CD4-positive, alpha-beta T cell treated with Interleukin-6 at 100 ng/mL for 8 hours (primary cell): ENCODE measurements at places on chromosomes 5 and 9.

DNA sequence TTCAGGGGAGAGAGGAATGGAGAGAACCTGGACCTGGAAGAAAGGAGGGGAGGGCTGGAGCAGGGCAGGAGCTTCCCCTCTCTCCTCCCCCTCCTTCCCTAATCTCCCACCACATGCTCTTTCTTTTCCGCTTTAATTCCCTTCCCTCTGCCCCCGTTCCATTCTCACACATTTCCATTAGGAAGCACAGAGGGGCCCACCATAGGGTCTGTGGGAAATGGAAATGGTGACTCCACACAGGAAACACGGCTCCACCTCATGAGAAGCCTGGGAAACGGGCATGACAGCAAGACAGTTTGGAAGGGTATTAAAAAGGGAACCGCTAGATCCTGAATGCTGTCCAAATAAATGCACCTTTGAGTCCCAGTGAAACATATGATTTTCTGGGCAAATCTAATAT, 64.9 kb upstream of the ENTREP1 start:
- DNase-seq: no peak

DNA sequence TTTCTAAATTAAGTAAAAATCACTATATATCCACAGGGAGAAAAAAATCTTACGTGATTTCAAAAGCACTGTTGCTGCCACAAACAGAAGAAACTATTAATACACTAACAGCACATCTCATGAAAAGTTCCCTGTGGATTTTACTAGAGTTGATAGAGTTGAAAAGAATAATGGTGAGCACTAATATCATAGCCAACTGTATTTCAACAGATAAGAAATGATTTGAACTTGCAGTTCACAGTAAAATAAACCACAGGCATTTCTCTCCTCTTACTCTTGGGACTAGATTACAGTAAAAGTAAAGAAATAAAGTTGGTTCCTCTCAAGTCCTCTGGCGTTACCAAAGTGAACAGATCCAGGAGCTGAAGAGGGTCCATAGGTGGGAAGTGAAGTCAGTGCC, 27.9 kb downstream of the AGTPBP1 start:
- no peak for DNase-seq

DNA sequence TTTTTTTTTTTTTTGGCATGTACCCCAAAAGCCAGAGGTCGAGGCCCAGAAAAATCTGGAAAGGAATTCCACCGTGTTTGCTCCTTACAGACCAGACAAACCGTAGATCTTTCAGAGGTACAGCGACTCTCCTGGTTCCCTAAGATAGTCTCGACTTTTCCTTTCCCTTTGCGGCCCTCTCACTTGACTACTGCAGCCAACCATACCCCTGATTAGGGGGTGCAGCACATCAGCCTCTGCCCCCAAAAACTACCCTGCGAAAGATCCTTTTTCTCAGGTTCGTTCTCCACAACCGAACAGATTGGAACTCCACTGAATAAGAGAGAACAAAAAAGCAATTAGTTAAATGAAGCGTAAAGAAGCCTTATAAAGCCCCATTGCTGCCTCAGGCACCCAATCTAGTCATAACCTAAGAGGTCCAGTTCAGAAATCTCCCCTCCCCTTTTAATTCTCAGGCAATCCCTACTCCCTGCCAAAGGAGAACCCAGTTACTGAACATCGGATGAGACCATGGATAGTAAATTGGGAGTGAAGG, 379 bp upstream of the TICAM2 start:
- no peak for DNase-seq

GRCh38 chr5:97635553-97635952, 452.5 kb upstream of the RIOK2 start:
- DNase-seq: no peak

- DNase-seq: peak; percentile 4
Observed at GRCh38 chr9:96383165-96383942, at the start of gene SLC35D2. Gene SLC35D2, minus strand, starts transcription at chr9:96383711. Its CDS starts 77 bp downstream, at chr9:96383634.

- DNase-seq: no peak
Observed at GRCh38 chr9:97307500-97308163, at the start of gene CCDC180. Gene CCDC180, plus strand, starts transcription at chr9:97307659. Its CDS starts 405 bp downstream, at chr9:97308064.

DNA sequence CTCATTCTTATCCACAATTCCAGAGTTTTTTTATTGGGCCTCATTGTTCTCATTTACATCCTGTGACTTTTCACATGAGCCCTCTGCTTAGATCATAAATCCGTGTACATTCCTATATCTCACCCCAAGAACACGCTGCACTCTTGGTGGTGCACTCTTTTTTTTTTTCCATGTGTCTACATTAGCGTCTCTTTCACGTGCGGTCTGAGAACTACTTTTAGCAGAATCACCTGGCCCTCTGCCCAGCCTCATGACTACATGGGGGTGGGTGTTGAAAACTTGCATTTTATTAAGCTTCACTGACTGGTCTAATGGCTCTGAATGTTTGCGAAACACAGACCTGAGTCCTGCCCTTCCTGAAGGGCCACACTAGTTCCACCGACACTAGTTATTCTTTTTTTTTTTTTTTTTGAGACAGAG, 18.6 kb downstream of the C9orf57 start:
- no peak for DNase-seq

GRCh38 chr9:75265525-75265972, 177.2 kb downstream of the OSTF1 start:
- peak; percentile 38 for DNase-seq

DNA sequence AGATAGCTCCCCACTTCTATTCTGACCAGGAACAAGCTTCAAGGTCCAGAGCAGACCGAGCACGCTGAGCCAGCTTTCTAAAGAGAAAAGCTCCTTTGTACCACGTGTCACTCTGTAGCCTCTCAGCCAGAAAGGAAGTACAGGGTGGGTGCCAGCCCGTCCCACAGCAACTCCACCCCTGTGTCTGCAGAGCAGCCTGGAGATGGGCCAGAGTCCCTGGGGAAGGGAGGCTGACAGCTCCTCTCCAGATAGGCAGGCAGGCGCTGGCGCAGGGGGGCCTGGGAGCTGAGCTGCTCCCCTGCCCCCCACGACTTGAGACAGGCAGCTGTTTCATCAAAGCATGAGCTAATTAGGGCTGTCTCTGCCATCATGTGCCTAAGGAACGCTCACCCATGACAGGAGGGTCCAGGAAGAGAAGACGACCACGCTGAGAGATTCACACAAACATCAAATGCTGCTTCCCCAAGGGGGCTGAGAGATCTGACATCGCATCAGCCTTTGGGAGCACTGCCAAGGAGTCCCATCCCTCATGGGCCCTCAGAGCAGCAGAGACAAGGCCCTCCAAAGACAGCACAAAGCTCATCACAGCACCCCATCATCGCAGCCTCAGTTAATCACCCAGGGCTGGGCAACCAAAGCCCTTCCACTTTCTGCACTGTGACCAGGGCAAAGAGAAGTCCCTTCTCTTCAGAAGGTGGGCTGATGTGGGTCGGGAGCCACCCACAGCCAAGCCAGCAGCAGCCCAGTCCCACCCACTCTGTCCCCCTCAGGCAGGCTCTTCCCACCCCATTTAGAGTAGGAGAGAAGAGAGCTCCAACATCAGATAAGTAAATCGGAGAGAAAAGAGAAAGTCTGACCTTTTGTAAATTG, 78.5 kb upstream of the LRRTM2 start:
- peak; percentile 16 for DNase-seq

DNA sequence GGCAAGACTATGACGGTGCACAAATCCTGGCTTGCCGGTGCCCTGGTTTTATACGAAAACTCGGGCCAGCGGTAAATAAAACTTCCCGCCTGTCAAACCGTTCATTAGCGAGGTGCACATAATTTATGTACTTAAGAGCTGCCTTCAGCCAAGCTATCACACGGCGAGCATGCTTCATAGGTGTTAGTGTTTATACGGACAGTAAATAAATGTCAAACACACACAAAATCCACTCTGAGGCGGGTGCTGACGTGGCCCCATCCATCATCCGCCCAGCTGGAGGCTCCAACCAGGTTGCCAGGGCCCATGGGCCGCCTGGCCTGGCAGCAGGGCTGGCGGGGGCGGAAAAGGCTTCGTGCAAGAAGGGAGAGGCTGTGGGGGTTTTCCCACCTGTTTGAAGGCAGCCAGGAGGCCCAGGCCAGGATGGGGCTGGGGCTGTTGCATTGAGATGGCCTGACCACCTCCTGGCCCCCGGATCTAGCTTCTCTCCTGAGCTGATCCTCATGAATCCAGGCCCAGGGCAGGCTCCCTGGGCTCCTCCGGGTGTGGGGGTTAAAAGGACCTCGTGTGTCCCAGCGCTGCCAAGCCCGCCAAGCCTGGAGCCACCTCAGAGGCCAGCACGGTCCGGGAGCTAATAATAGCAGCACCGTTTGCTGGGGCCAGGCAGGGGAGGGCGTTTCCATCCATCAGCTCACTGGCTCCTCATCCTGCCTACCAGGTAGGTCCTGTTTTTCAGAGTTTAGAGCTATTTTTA, 43.2 kb downstream of the BARX1 start:
- DNase-seq: no peak

DNA sequence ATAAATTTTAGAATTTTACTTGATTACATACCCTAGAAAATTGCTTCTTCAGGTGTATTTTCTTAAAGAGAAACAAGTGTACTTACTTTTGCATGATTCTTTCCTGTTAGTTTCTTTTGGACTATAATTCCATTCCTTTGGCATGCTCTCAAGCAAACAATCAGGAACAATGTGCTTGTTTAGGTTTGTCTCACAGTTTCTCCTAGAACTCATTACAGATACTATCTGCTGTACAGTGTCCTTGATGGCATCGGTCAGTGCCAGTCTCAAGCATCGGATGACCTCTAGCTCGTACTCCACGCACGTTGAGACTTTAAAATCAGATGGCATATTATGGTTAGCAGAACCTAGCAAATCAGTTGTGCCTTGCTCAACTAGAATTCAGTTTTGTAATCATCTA, 214.9 kb downstream of the KIAA0825 start:
- no peak for DNase-seq

GRCh38 chr5:1808439-1808838, 7.2 kb downstream of the NDUFS6 start:
- DNase-seq: no peak

DNA sequence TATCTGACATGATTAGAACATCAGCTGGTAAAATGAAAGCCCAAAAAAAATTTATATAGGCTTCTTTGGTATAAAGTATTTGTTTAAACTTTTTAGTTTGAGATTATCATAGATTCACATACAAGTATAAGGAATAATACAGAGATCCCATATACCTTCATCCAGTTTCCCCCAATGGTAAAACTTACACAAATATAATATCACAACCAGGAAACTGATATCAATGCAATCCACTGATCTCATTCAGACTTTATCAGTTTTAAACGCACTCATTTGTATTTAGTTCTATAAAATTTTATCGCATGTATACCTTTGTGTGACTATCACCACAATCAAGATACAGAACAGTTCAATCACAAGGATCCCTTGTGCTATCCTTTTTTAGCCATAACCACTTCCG, 3.8 kb downstream of the FAM114A2 start:
- DNase-seq: no peak

- no peak for DNase-seq
Observed at GRCh38 chr5:171450423-171451331, 31.2 kb downstream of the FGF18 start.

- DNase-seq: no peak
Observed at GRCh38 chr5:170746961-170747340, 36.6 kb upstream of the GABRP start.

GRCh38 chr5:147554261-147554817, 44.5 kb upstream of the DPYSL3 start:
- no peak for DNase-seq

- no peak for DNase-seq
Observed at GRCh38 chr5:157130925-157131324, 11.7 kb downstream of the MED7 start.
